Left lung (tissue), 14 donors: ENCODE measurements at places on chromosomes 5 and 9. TPM values are rescaled to one million over a fixed set of nuclear protein-coding genes. Genes with fewer than 3 reads are reported as not detected.
A peak's percentile ranks its signal among the peaks of the same experiment; 100 is the strongest.

The MARCHF3 gene
- polyA plus RNA-seq, result 7.8 TPM

The ENC1 gene
- polyA plus RNA-seq, result 188 TPM

The SLC6A18 gene
- polyA plus RNA-seq, result not detected

The OR1Q1 gene
- not detected for polyA plus RNA-seq

The PAPPA gene
- 1.3 TPM for polyA plus RNA-seq

The GFI1B gene
- 1.4 TPM for polyA plus RNA-seq

The EIF4EBP3 gene
- 11.6 TPM for polyA plus RNA-seq

The TTLL11 gene
- polyA plus RNA-seq, result 11.6 TPM

The NUTM2G gene
- 0.82 TPM for polyA plus RNA-seq

- DNase-seq, result no peak
Measured at GRCh38 chr9:127626752-127627493, 14.8 kb downstream of the STXBP1 start.

DNA sequence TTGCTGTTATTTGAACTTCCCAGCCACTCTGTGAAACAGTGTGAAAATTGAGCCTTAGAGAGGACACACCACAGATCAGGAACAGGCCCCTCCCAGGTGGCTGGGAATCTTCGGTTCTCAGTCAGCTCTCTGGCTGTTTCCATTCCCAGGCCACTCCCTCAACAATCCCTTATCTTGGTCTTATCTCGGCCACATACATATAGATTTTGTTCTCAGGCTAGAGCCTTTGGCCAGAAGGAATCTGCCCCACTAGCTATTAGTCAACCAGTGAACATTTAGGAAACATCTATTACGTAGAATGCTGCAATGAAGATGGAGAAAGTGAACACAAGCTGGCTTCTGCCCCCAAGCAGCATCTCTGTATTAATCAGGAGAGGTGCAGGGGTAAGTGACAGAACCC lies 21.0 kb upstream of the WWC1 start:
- no peak for DNase-seq

- DNase-seq, result peak; percentile 13
Measured at GRCh38 chr5:94544031-94544650, 74.3 kb downstream of the KIAA0825 start.

GRCh38 chr9:132797861-132798659 lies 80.0 kb downstream of the AK8 start:
- DNase-seq, result no peak

DNA sequence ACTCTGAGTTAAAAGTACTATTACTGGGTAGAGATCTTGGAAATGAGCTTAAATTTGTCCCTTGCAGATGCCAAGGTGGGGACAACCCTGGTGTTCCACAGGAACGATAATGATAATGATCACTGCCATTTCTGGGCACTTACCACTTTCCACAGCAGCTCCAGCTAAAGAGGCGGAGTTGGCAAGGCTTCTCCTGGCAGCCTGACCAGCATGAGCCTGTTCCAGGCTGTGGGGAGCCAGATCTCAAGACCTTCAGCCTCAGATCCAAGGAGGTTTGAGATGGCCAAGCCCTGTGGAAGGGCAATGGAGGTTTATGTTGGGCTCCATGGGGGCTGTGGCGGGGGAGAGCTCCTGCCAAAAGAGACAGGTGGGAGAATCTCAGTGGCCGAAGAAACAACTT lies 244.9 kb upstream of the MVB12B start:
- DNase-seq, result no peak

- DNase-seq, result no peak
Measured at GRCh38 chr5:168305281-168305680, 13.8 kb downstream of the WWC1 start.

GRCh38 chr9:108272349-108272899 lies 583.4 kb downstream of the ACTL7B start:
- peak; percentile 51 for DNase-seq

DNA sequence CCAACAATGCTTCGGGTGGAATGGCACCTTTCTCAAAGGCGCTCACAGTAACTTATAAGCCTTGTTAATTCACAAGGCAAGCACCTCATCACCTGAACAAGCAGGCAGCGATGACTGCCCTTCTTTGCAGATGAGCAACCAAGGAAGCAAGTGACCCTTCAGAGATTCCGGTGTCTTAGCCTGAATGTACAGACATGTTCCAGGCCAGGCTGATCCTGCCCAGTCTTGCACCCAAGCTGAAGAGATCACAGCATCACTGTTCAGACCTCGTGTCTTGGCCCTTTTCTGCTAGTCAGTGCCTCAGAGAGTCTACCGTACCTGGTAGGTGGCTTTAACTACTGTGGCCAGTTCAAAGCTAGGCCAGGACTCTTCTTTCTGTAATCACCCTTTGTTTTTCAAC lies 94.7 kb upstream of the ERCC6L2 start:
- no peak for DNase-seq

DNA sequence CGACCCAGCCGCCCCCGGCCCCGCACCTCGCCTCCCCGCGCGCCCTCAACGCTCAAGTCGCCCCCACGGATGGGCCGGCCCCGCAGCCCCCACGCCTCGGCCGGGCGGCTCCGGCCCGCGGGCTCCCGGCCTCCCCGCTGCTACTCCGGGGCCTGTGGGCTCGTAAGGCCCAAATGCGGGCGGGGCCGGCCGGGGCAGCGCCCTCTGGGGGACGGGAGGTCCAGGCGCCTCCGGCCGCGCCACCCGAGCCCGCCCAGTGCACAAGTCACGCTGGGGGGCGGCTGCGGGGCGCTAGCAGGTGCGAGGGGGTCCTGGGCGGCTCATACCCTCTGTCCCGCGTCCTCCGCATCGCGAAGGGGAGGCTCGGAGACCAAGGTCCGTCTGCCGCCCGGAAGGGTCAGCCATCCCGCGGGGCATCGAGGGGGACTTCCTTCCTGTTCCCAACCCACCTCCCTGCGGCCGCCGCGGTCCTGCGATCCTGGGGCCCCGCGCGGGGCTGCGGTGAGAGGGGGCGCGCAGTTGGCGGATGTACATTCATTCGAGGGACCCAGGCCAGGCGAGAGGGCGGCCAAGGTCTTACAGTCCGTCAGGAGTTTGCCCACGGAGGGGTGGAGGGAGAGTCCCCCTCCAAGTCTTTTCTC lies at the start of gene CIZ1:
Gene CIZ1, minus strand, starts transcription at position 167 of the 641 bp plus-strand sequence. CDS start 715 bp downstream, outside the sequence.
- peak; percentile 82 for DNase-seq

- peak; percentile 81 for DNase-seq
Measured at GRCh38 chr9:134422301-134423090, 96.2 kb downstream of the RXRA start.

DNA sequence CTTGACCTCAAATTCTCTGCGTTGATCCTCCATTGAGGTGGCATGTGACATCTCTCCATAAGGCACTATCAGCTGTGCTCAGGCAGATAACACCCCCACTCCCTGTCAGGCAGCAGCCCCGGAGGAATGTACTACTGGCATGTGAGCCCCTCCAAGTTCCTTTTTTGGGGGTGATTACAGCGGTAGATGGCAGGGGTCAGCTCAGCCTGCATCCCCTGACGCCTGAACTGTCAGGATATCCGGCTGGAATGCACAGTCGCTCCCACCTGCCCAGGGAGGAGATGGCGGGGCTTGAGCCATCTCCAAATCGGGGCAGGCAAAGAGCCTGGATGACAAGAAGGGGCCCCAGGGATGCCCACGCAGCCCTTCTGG lies 40.8 kb downstream of the FAM78A start:
- DNase-seq, result no peak

DNA sequence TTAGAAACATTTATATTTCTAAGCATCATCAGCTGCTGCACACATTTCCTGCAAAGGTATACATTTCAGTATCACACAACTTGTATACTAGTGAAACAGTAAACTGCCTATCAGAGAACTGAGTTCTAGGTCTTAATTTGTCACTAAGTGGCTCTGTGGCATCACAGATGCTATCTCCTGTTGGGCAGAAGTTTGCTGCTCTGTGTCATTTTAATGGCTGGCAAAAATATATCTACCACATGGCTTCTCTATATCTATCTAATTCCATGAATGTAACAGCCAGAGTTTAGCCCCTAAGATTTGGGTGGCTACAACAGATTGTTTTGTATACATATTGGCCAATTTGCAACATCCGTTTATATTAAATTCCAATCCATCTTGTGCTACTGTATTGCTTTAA lies 1231.9 kb upstream of the C9orf72 start:
- DNase-seq, result no peak

GRCh38 chr5:1652873-1653697 lies 129.3 kb upstream of the LPCAT1 start:
- DNase-seq, result no peak

DNA sequence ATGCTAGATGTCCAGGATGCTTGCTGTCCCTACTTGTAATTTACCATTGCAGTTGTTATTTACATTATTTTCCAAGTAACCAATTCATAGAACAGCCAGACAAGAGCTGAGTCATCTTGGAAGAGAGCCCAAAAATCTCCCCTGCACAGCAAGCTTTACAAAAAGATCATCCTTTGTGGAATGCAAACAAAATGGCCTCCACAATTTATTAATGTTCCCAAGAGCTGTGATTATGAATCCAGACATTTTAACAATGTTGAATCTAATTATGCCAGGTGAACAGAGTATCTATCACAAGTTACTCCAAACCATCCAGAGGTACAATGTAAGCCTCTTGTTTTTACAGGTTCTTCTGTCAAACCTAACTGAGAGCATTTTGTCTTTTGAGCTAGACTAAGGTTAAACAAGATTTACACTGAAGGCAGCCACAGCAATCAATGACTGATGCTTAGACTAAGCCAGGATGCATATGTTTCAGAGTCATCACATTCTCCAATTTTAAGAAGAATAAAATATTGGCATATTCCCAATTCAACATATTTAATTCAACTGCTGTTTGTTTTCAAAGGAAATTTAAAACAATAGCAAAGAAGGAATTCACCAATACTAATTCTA lies 95.3 kb upstream of the SLC12A2 start:
- DNase-seq, result peak; percentile 1

DNA sequence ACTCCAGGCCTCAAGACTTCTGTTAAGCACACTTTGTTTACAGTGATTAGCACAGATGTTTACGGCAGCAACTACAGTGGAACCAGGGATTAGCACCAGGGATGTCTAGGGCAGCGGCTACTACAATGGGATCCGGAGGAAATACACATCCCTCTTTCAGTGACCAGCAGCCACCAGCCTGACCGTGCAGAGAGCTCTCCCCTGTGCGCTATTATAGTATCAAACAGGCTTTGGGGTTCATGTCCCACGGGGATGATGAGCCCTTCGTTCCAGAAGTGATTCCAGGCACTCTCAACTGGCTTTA lies 21.5 kb downstream of the GFPT2 start:
- DNase-seq, result no peak

- DNase-seq, result no peak
Measured at GRCh38 chr5:96176022-96176421, 214.4 kb upstream of the ELL2 start.

GRCh38 chr5:133164759-133165158 lies 112.9 kb downstream of the HSPA4 start:
- DNase-seq, result no peak

DNA sequence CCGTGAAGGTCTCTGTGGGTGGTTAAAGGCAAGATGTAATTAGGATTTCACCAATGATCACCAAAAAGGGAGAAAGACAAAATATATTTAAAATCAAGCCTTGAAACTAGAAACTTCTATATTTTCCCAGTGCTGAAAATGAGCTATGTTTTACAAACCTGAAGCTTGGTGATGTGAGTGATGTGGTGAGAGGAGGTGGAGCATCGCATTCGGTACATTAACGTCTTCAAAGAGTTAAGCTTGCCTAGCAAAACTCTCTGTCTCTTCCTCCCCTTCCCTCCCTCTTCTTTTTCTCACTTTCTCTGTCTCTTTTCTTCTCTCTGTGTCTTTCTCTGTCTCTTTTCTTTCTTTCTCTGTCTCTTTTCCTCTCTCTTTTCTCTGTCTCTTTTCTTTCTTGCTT lies 347.3 kb upstream of the IRX2 start:
- no peak for DNase-seq

DNA sequence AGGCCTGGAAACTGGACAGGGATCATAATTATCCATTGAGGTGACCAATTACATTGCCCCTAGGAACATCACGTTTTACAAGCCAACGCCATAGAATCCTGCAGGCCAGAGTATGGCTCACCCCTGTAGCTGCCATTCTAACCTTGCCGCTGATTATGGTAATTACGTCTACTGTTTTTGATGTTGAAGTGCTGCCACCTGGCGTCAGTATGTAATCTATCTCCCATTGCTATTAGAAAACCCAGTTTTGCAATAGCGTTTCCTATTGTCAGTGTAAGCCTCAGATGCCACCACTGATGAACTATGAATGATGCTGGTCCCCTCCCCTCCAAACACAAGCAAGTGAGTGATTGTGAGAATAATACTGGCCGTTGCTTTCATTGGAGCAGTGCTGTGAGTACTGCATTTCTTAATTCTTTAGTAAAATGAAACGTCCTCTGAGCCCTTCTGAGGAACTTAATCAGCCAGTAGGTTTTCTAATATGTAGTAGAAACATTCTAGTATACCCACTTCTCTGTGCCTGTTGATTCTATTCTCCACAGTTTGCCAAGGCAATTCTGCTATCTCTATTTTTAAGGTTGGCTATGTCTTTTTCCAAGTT lies 100.5 kb upstream of the NMUR2 start:
- peak; percentile 75 for DNase-seq

DNA sequence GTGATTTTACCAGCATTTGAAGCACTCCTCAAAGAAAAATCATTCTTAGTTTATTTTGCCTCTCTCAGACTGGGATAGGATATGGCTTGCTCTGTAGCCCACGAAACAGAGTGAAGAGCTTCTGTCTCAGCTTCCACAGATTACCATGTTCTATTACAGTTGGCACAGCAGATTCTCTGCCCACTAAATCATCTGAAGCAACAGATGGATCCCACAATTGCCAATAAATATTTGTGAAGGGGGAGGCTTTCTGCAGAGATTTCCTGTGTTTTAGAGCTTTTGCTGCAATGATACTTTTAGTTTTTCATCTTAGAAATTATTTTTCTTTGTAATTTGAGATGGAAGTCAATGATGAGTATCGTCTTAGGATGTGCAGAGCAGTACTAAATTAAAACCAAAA lies 12.3 kb upstream of the MAP3K1 start:
- DNase-seq, result no peak

DNA sequence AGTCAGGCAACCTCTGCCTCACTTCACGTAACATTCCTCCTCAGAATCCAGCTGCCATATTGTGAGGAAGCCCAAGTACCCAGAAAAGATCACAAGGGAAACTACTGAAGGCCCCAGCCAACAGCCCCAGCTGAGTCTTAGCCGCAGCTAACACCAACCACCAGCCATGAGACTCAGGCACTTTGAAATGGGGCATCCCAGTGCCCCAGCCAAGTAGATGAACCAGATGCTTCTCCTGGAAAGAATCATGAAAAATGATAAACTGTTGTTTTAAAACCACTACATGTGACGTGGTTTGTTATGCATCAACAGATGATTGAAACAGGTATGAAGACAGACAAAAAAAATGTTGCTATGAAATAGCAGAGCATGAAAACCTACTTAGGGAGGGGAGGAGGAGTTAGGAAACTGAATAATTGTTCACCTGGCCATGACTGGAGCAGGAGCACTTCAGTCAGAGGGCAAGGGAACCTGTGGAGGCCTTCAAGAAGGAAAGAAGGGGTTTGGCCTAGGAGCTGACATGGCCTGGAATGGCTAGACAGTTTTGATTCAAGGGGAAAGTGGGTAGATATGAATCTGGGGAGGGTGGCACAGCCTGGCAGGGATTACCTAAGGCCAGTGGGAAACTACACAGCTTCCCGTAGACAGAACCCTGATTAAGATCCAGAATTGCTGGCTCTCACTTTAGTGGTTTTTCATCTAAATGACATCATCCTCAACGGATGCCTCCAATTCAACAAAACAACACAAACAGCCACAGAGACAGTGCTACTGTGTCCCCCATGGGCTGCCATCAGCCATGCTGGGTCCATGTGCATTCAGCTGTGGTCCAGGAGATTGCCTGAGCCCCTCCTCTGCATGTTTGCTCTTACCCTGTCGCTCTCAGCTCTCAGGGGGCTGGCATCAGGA lies 211.6 kb downstream of the SYK start:
- no peak for DNase-seq

- DNase-seq, result peak; percentile 40
Measured at GRCh38 chr9:130331573-130331972, 66.0 kb downstream of the HMCN2 start.
